ENCODE measurements at places on chromosomes 7 and 10.

DNA sequence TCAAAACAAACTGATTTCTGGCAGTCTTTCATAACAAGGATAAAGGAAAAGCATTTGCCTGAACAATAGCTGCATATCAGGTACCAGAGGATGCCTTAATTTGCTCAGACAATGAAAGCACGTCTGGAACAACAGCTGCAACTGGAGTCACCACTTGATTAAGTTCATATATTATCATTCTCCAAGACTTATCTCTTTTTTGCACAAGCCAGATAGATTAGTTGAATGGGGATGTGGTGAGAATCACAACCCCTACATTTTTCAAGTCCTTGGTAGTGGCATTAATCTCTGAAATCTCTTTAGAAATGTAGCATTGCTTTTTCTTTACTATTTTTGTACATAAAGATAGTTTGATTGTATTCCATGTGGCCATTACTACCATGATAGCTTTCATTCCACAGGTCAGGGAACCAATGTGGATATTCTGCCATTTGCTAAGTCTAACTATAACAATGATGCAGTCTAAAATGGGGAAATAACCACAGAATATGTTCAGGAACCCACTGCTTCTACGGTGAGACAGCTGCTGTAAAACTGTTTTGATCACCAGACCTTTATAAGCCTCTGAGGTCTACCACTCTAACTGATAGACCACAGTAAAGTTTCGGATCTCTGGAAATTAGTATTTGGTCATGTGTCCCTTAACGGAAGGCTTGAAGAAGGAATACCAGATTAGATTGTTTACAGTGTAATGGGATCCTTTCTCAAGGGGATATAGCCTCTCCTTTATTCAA lies 1176.2 kb downstream of the DNAJB9 start:
- DNase-seq = no peak

DNA sequence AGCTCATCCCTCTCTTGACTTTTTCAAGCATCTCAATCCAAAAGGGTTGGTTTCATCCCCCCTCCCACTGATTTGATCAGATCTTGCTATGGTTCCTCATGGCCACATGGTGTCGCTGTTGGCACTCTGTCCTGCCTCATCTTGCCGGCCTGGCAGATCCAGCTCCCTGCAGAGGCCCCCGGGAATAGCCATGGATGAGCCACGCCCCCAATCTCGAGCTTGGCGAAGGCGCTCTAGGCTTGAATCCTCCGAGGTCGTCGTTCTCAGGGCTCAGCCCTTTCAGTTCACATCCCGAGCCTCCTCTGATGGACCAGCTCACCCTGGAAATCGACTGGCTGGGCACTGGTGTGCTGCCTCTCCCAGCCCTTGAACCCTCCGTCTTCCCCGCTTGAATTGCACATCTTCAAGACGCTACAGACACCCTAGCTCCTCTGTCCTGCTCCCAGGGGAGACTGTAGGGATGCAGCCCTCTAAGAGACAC lies 628.7 kb downstream of the TYW1 start:
- no peak for DNase-seq

- DNase-seq = no peak
These were observed 230.5 kb upstream of the INHBA start for GRCh38 chr7:41933427-41933826.

DNA sequence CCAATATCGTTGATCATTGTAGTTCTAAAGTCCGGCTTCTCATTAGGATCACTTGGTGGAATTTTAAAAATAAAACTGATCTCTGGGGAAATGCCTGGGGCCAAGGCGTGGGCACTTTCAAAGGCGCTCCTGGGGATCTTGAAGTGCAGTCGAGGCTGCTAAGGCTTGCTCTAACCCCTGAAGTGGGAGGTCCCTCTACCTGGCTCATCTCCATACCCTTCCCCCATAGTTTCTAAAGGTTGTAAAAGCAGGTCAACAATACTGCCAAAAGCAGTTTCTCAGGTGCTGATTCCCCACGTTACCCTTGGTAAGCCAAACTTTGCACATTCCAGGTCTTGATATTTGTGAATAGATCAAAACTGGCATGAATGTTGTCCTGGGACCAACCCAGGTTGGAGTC lies 79.0 kb upstream of the SP8 start:
- no peak for DNase-seq

GRCh38 chr10:125783957-125784356 lies 8.3 kb upstream of the MMP21 start:
- DNase-seq = no peak

DNA sequence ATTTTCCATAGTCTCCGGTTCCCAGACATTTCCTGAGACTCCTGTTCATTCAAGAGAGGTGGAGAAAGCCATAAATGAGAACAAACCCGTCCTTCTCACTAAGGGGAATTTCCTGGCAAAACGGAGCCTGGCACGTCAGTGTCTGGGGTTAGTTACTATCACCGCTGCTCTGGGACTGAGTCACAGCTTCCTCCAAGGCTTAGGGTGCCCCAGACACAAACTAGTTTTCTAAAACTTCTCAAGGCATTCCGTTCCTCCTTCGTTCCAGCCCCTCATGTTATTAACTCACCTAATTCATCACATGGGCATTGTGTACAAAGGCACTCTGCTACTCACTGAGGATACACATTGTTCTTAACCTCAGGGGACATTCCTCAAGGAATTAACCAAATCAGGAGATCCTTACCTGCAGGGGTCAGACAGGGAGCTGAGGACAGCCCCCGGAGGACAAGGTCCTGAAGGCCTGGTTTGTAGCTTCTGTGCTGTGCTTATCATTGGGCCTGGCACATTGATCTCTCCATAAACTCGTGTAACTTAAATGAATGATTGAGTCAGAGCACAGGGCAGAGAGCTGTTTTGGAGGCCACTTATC lies 103.0 kb upstream of the KLF6 start:
- DNase-seq = no peak

DNA sequence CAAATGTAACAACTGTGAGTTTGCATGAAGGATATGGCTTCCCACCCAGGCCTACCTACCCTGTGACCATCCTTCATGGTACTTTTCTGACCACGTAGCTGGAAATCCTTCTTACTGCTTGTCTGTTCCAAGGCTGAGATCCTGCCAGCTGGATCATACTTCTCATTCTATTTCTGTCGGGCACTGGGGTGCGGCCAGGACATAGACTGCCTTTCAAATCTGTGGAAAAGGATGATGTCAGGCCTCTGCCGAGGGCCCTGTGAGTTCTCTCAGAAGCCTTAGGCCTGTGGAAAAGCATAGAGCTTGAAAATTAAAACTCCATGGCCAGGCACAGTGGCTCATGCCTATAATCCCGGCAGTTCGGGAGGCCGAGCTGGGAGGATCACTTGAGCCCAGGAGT lies 10.0 kb downstream of the VWC2 start:
- DNase-seq = peak; percentile 98

- DNase-seq = no peak
These were observed 1.6 kb downstream of the TSPAN14 start for GRCh38 chr10:80455461-80456349.

- no peak for DNase-seq
These were observed 33.6 kb upstream of the A1CF start for GRCh38 chr10:50919010-50919409.

- DNase-seq = no peak
These were observed 30.3 kb downstream of the PTN start for GRCh38 chr7:137313201-137313600.

GRCh38 chr7:33578881-33579672 lies 326.3 kb upstream of the BMPER start:
- DNase-seq = no peak

DNA sequence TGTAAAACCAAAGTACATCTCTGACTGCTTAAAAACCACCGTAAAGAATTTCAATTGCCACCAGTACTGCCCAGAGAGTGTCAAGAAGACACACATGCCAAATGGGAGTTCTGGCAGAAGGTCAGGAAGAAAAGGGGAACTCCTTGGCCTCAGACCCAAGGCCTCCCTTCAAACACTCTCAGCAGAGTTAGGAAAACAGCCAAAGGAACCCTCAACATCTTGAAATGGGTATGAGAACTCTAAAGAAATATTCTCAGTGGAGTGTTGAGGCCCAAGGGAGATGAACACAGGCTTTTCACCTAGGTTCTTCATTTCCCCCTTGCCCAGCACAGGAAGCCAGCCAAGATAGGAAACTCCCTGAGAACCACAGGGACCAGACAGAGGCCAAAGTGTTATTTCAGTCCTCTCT lies 96.1 kb upstream of the ASAH2 start:
- no peak for DNase-seq

GRCh38 chr7:27183682-27184336 lies 1.2 kb downstream of the HOXA11 start:
- DNase-seq = no peak

DNA sequence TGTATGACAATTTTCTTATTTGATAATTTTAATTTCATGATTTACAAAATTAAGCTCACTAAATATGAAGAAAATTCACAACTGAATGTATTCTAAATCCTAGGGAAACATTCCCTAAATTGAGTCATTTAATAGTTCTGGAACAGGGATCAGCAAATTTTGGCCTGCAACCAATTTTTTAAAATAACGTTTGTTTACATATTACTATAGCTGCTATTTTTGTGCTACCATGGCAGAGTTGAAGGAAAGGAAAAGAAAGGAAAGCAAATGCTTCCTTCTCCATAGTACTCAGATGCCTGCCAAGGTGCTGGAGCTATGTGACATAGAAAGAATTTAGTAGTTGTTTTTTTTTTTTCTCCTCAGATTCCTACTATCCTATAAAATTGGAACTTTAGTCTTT lies 1307.7 kb upstream of the LRRTM3 start:
- DNase-seq = no peak

GRCh38 chr7:91852263-91852741 lies 28.2 kb downstream of the MTERF1 start:
- no peak for DNase-seq

GRCh38 chr10:93601146-93601773 lies at the start of gene RBP4:
RBP4 (minus strand) TSS chr10:93601235; CDS start chr10:93601028, 207 bp downstream.
- no peak for DNase-seq

DNA sequence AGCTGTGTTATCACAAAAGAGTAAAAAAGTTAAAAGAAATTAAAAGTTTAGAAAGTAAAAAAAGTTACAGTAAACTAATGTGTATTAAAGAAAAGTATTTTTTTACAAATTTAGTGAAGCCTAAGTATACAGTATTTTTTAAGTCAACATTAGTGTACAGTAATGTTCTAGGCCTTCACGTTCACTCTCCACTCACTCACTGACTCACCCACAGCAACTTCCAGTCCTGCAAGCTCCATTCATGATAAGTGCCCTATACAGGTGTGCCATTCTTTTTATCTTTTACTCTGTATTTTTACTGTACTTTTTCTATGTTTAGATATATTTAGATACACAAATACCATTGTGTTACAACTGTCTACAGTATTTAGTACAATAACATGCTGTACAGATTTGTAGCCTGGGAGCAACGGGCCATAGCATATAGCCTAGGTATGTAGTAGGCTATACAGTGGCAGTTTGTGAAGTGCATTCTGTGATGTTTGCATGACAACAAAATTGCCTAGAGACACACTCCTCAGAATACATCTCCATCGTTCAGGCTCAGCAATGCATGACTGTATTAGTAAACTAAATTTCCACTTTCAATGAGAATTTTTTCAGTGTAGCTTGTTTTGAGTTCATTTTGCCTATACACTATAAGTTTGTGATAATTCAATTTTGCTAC lies 539.9 kb upstream of the C7orf33 start:
- no peak for DNase-seq
